Kidney (tissue), 22 donors: ENCODE measurements at places on chromosomes 12 and 14.

GRCh38 chr14:79050787-79051727 is 880.9 kb downstream of the NRXN3 start:
- DNase-seq = no peak

- DNase-seq = no peak
Observed at GRCh38 chr12:68422956-68423574, 90.9 kb upstream of the MDM1 start.

- peak; percentile 68 for DNase-seq
Observed at GRCh38 chr12:84361651-84362551, 550.7 kb downstream of the SLC6A15 start.

GRCh38 chr14:39740454-39740853 is 308.2 kb upstream of the FBXO33 start:
- no peak for DNase-seq

- DNase-seq = no peak
Observed at GRCh38 chr12:98678236-98678945, 33.3 kb downstream of the APAF1 start.

- no peak for DNase-seq
Observed at GRCh38 chr12:53065470-53065869, 13.7 kb downstream of the SPRYD3 start.

- no peak for DNase-seq
Observed at GRCh38 chr12:27733052-27733656, 22.5 kb downstream of the MRPS35 start.

GRCh38 chr12:30700216-30700900 is 4.7 kb upstream of the IPO8 start:
- no peak for DNase-seq

DNA sequence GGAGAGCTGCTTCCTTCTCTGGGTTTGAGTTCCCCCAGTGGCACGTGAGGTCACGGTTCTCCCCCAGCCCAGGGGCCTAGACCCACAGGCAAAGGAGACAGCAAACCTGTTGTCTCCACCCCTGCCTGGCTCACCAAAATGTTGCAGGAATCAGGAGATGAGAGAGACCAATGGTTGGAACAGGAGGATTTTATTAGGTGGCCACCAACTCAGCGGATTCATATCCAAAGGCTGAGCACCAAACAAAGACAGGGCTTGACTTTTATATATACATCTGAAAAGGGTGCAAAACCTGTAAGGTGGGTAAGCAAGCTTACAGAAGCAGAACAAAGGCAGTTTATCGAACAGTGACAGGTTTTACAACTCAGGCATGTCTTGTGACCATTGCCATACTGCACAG is 9.2 kb upstream of the ADAM21 start:
- DNase-seq = no peak

DNA sequence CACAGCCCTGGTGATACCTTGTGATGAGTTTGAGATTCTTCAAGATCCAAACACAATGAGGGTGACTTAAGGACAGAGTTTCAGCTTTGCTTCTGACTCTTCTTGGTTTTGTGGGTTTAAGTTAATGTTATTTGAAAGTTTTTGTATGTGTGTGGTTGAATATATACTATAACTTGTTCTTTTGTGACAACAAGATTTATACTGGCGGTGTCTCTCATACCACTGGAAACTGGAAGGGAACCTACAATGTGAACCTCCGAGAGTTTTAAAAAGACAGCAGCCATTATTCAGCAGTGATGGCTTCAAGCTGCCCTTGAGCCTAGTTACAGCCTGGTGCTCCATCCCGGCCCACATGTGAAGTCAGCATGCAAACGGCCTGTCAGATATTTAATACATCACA is 87.9 kb upstream of the IGF1 start:
- DNase-seq = peak; percentile 41

DNA sequence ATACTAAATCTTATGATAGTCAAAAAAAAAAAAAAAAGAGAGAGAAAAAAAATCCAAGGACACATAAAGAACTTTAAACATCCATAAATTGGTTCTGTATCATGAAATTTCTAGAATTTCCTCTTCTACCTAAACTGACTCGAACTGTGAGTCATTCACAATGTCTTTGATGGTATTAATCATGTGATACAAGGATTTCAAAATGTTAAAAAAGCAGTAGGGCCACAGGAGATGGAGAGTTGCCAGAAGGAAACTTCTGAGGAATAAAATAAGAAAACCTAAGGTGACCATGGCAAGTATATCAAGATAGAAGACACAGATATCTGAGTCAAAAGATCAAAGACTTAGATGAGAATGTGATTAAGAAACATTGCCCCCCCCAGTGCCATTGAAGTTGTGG is 1320.9 kb upstream of the FLRT2 start:
- no peak for DNase-seq

- DNase-seq = no peak
Observed at GRCh38 chr14:99806836-99807235, 13.6 kb downstream of the EML1 start.

DNA sequence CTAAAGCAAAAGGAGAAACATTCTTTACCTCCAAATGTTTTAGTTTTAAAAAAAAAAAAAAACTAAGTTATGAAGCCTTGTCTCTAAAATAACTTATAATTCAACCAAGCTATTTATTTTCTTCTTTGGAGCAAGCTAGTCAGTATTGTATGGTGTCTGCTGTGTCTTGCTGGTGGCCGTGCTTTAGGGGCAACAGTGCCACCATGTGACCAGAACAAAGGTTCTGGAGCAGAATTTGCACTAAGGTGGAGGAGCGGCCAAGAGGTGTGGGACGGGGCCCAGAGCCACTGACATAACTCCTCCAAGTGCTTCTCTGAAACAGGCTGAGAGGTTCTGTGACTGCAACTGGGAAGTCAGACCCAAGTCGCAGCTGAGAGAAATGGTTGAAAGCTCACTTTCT is 4.5 kb downstream of the FICD start:
- DNase-seq = no peak

DNA sequence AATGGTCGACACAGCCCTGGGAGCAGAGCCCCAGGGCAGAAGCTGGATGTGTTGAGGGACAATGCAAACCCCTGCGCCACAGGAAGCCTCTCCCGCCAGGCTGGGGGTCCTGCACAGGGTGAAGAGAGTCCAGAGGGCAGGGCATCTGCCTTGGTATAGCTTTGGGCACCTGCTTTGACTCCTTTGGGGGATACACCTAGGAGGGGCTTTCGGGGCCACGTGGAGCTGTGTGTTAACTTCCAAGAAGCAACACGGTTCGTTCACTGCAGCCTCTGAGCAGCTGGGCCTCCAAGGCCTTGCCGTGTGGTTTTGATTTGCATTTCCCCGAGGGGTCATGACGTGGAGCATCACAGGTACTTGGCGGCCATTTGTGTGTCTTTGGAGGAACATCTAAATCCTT is 5.8 kb upstream of the PUS1 start:
- no peak for DNase-seq

DNA sequence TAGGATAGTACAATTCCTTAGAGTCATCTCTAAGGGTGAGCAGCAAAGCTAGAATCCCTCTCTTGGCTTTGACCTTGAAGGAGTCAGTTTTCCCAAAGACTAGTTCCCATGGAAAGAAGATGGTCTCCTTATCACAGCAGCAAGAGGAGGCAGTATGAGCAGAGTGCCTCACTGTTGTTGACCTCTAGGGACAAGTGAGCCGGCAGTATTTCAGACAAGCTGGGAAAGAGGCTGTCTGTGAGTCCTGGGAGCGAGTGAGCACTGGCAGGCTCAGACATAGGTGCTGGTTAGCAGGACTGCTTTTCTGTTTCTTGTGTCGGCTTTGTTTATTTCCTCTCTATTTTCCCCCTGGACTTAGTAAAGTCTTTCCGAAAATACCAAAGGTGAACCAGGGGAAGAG is 60.7 kb downstream of the NTF3 start:
- DNase-seq = no peak

DNA sequence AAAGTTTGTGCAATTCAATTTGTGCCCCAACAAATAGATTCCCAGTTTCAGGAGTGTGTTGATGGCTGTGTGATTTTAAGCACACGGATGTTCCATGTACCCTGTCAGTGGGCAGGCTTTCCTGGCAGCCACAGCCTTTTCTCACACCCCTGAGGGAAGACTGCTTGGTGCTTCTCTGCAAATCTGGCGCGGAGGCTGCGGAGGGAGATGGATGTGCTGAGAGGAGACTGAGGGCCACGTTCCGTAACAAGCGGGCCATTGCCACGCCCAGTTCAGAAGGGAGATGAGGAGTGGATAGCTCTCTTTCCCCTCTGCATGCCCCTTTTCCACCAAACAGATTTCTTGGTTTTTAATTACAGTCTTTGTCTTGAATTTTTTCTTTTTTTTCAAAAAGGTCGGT is 89.1 kb downstream of the BEGAIN start:
- no peak for DNase-seq

- DNase-seq = peak; percentile 37
Observed at GRCh38 chr14:71931492-71932228, 569 bp upstream of the RGS6 start.

DNA sequence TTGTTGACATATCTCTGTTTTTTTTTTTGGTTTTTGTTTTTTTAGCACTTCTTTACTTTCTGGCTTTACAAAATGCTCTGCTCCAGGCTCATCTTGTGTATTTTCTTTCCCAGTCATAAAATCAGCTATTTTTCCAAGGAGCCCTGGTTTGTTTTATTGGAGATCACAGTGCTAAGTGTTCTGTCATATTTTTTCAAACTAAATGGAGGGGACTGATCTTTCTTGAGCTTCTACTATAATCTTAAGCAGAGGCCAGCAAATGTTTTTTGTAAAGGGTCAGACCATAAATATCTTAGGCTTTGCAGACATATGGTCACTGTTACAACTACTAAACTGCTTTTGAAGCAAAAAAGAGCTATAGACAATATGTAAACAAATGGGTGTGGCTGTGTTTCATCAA is 30.6 kb upstream of the LIN7A start:
- DNase-seq = no peak

GRCh38 chr14:66380143-66380542 is 106.0 kb upstream of the CCDC196 start:
- no peak for DNase-seq

DNA sequence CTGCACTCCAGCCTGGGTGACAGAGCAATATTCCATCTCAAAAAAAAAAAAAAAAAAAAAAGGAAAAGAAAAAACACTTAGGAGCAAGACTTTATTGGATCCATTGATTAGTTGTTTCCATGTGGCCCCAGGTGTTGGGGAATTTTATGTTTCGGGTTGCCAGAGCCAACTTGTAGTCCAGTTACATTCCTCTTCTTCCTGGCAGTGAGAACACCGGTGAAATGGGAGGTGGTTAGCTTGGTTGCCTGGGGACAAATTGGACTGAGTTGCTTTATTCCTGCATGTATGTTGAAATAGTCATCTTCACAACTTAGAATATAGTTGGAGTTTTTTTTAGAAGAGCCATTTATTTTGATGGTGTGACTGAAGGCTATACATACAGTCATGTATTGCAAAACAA is 12.6 kb downstream of the RCOR1 start:
- DNase-seq = no peak

GRCh38 chr14:81455390-81455789 is 55.3 kb upstream of the STON2 start:
- no peak for DNase-seq

DNA sequence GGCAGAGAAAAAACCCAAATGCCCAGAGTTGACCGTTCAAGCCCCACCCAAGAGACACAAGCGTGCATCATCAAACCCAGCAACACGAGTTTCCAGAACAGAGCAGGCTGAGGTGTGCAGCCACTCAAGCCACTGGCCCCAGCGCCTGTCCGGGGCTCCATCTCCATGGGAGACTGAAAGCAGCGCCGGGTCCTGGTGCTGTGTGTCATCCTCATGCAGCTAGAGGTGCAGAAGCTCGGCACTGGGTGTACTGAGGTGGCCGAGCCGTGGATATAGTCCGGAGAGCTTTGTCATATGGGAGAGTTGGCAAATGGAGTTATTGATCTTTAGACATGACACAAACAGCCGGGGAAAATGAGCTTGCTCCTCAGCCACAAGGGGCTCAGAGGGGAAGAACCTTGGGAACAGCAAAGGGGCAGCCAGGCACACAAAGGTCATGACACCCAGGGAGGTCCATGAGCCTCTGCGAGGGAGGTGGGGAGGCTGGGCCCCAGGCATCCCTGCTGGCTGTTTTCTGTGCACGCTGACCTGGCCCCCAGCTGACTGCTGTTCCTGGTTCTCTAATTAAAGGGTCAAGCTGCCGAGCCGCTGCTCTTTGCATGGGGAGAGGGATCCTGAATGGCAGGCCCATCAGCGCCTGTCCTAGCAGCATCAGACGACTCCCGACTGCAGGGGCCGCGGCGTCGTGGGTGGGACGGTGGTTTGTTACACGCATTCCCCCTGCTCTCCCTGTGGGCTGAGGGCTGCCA is 145.4 kb upstream of the SFSWAP start:
- no peak for DNase-seq

GRCh38 chr12:10215436-10215835 is 2.8 kb downstream of the GABARAPL1 start:
- DNase-seq = no peak

GRCh38 chr12:27588776-27589175 is 64.8 kb downstream of the PPFIBP1 start:
- DNase-seq = no peak

DNA sequence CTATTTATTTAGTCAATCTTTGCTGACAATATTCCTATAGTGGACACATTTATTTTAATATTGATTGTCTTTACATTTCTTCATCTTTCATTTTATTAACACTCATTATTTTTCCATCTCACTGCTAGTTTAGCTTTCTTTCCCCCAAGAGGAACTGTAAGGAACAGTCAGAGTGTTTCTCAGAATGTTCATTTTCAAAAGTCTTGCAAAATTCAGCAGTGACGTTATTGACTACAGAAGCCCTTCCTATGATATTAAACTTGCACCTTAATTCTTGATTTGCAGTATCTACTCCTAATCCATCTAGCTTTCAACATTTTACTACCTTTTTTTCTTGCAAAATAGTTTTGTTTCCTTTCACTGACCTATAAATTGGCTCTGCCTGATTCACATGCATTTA is 13.0 kb downstream of the CLEC2B start:
- DNase-seq = no peak

- DNase-seq = no peak
Observed at GRCh38 chr14:61467296-61467695, 145.9 kb downstream of the PRKCH start.

- DNase-seq = no peak
Observed at GRCh38 chr14:24435998-24436354, 6.2 kb downstream of the KHNYN start.

DNA sequence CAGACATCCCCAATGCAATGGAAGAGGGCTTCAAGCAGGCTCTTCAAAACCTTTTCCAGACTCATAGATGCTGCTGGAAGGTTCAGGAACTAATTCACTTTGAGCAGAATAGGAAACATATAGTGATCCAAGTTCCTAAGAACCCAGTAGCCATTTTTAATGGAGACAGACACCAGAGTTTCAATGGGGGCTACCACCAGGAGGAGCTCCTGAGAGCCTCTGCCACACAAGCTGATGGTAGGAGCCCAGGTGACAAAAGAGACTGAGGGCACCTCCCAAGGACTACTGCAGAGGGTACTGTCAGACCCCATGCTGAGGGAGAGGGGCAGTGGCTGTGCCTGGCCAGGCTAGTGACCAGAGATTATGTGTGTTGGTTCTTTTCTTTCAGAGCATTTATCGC is 45.9 kb downstream of the IFNG start:
- DNase-seq = no peak

DNA sequence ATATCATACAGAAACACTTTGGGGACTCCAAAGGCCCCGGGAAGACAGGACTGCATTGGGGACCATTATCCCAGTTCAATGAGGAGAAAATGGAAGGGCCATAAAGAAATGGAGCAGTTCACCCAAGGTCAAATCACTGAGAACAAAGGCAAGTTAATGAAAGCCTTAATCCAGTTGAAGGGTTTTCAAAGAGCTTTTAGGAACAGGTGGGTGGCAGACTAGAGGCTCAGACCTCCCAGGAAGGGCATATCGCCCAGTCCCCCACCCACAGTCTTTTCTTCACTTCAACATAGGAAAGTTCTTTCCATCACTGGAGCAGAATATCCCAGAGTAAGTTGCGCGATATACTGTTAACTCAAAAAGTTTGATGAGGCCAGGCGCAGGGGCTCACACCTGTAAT is 136.1 kb upstream of the CCND2 start:
- DNase-seq = no peak
